ENCODE measurements at places on chromosomes 1 and 21. TPM values are rescaled to one million over a fixed set of nuclear protein-coding genes. Genes with fewer than 3 reads are reported as not detected.

C1orf94 gene
- not detected for total RNA-seq

- no peak for DNase-seq
Observed at GRCh38 chr1:27931759-27932158, 3.0 kb upstream of the SMPDL3B start.

DNA sequence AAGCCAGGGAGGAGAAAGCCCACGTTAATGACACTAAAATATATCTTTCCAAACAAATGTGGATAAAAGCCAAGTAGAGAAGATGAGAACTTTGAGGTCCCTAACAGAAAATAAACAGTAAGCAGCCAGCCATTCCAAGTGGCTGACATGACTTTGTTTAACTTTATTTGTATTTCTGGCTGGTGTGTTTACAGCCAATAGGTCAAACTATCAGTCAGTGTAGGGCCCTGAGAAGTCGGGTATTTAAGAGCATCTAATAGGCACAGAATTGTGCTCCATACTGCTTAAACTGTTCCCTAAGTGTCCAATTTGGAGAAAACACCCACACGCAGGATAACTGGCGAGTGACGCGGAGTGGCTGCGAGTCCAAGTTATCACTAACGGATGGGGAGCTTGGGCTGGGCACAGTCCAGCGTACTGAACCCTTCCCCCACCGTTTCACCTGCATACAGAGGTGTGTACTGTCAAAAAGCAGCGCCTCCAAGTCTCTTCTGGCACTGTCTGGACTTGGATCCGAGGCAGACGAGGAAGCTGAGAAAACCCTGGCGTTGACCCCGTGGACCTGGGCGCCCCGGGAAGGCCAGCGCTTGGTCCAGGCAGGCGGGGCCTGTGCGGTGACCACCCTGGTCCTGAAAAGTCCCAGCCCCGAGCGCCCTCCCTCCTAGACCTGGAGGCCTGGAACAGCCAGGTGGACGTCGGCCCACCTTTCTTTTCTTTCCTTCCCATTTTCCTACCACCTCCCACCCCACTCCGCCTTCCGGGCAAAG, 662 bp upstream of the LGALS8 start:
- DNase-seq = no peak

- peak; percentile 83 for DNase-seq
Observed at GRCh38 chr1:7379441-7379971, 391.6 kb upstream of the VAMP3 start.

Measured in IMR-90 (cell line).